Skin of body (tissue), 3 donors: ENCODE measurements at places on chromosomes 6 and 20. TPM values are rescaled to one million over a fixed set of nuclear protein-coding genes. Genes with fewer than 3 reads are reported as not detected.

C6orf118 gene
- 0.49 TPM for total RNA-seq

ENPP5 gene
- total RNA-seq, result 0.99 TPM

AURKA gene
- 8.3 TPM for total RNA-seq

PDE10A gene
- 9.2 TPM for total RNA-seq

SIRPD gene
- total RNA-seq, result 0.39 TPM
